Stimulated activated CD4-positive, alpha-beta T cell treated with anti-CD3 and anti-CD28 coated beads, Interleukin-4, amount 100 ng/mL, for 1 hour (primary cell): ENCODE measurements at places on chromosomes 12 and 14.

DNA sequence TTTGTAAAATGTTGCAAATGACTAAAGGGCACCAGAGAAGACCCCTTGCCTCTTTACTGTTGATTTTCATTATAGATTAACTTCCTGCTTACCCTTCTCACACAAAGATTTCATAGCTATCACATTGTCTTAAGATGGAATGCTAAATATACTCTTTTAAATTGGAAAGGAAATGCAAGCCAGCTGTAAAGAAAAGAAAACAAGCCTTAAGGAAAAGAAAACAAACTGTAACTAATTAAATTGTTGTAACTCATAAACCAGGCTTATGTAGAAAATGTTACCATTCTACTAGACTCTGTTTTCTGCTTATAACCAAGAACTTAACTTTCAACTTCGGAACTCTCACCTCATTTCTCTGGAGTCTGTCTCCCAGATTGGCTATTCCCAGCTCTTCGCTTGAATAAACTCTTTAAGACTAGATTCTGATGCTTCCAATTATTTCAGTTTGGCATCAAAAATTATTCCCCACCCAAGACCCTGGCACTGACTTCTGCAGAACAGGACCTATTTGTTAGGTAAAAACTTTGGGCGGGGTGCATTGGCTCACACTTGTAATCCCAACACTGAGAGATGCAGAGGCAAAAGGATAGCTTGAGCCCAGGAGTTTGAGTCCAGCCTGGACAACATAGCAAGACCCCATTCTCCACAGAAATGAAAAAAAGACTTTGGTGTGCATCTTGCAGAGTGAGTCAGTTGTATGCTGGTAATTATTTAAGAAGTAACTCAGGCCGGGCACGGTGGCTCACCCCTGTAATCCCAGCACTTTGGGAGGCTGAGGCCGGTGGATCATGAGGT, 36.6 kb upstream of the CIT start:
- DNase-seq, result no peak

GRCh38 chr12:125503128-125503527, 437.9 kb downstream of the AACS start:
- DNase-seq, result no peak

DNA sequence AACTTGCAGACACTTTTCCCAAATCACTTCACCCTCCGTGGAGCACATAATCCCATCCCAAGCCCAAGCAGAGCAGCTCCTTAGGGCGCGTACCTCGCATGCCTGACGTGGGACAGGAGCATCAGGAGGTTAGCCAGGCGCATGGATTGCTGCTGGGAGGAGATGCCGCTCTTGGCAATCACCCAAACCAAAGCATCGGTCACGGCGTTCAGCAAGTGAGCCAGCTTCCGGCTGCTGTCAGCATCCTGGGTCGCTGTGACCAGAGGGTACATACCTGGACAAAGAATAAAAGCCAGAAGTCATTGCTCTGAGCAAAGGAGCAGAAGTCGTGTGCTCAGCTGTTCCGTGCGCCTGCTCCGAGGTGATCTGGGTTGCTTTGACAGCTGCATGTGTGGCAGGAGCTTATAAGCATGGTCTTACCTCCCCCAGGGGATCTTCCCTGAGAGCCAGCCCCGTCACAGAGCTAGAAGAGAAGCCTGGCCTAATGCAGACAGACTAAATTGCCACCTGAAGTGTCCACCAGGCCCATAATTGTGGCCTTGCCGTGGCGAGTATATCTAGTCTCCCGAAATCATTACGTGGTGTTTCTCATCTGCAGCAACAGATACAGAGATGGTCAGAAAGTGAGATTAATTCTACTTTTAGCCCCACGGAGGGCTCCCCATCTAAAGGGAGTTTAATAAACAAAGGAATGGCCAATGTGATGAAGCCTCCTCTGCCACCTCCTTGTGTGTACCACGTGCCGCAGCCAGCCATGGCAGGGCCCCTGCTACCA, 59.1 kb downstream of the ESR2 start:
- no peak for DNase-seq

DNA sequence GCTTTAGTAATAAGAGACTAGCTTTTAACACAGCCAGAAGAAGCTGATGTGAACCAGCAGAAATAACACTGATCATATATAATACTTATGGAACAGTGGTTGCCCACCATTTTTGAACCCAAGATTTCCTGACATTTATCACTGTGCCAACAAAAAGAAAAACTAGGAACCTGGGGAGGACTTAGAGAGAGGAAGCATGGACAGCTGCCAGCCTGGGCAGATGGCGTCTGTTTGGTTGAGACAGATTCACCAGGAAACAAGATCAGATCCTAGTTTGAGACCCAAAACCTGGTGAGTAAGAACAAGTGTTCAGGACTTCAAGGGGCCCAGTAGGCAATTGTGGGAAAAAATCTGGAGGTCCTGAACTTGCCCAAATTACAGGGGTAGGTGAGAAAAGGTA, 95.3 kb downstream of the BICD1 start:
- DNase-seq, result no peak

DNA sequence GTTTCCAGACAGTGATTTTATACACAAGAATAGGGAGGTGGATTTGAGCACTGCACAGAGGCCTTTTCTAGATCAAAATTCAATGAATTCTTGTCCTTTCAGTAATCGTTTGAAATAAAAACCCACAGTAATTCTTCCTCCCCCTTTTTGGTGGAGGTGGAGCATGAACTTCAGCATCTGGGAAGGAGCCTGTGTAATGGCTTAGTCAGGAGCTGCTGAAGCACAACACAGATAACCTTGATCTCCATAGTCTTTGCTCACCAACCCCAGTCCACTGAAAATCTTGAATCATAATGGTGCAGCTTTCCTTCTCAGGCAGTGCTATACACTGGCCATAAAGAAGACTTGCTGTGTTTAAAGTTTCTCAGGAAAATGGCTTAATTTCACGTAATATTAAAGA, 6.4 kb upstream of the TBPL2 start:
- no peak for DNase-seq

DNA sequence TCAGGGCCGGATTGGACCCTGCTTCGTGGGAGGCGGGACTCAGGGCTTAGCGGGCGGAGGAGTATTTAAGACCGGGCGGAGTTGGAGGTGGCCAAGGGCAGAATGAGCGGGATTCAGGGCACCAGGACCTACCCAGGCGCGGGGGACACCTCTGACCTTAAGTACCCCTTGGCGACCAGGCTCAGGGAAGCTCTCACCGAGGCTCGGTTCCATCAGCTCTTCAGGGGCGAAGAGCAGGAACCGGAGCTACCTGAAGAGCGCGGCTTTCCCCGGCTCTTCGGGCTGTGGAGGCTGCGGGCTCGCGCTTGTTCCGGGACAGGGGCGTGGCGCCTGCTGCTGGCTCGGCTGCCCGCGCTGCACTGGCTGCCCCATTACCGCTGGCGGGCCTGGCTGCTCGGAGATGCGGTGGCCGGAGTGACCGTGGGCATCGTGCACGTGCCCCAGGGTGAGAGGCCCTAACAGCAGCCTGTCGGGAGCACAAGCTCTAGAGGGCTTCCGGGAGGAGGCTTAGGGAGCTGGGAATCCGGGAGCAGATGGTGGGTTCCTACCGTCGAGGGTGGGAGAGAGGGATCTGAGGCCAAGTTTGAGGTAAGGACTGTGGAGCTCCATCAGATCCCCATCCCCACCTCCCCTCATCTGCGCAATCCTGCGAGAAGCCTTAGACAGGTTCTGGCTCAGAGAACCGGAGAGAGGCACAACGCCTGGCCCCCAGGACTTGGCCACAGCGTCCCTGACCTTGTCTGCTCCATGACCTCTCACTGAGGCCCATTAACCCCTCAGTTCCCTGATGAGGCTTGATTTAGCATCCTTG, 8.4 kb downstream of the ARHGEF25 start:
- peak; percentile 32 for DNase-seq

- no peak for DNase-seq
These were observed 71.0 kb upstream of the NELL2 start for GRCh38 chr12:44947163-44947562.

- no peak for DNase-seq
These were observed 45.4 kb downstream of the NKX2-1 start for GRCh38 chr14:36474593-36474992.

GRCh38 chr12:62414180-62414579, 52.4 kb upstream of the MON2 start:
- DNase-seq, result no peak

- DNase-seq, result peak; percentile 17
These were observed 615 bp downstream of the CDKN1B start for GRCh38 chr12:12717586-12718380.

- DNase-seq, result no peak
These were observed 296.5 kb downstream of the GALC start for GRCh38 chr14:87696485-87696884.

DNA sequence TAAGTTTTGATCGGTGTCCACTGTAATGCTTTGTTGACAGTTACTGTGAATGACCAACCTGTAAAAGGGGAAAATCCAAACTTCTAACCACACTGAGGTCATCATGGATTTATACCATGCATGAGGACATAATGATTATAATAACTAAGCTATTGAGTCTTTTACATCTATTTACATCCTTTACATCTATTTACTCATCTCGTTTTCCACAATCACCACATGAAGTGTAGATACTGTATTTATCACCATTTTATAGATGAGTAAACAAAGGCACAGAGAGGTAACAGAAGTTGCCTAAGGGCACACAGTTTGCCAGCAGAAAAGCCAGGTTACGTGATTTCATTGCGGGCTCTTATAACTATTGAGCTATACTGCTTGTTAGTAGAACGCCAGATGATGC, 27.9 kb upstream of the EID3 start:
- DNase-seq, result no peak

DNA sequence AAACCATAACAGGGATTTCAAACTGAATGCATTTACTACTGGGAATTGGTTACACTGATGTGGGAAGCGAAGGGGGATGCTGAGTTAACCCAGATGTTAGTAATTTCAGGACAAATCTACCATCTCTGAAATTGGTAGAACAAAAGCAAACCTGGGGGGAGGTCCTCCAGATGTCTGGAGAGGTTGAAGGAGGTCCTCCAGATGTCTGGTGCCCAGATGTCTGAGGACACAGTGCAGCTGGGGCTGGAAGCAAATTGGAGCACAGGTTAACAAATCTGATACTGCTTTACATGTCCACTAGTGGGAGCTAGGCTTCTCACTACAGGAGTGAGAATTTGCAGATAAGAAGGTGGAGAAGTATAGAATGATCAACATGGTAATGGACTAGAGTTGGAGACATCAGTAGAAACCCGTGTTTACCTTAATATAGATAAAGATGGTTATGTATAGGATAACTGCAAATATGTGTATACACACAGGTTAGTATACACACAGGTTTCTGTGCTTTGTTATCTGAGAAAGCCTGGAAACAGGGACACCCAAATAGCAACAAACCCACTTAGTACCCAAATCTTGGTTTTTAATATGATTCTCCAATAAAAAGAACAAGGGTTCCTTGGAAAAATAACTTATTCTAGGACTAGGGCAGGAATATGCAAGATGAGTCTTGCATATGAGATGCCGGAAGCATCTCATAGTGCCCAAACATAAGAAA, 162.5 kb downstream of the C12orf50 start:
- no peak for DNase-seq

DNA sequence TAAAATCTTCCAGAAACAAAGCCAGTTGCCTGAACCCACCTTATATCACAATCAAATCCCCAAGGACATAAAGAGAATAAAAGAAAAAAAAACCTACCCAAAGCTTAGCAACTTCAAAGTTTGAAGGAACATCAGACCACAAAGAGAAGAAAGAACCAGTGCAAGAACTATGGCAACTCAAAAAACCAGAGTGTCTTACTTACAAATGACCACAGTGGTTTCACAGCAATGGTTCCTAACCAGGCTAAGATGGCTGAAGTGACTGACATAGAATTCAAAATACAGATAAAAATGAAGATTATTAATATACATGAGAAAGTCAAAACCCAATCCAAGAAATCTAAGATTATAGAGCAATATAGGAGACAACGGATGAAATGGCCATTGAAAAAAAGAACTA, 56.7 kb downstream of the APOBEC1 start:
- no peak for DNase-seq

- DNase-seq, result no peak
These were observed 206.9 kb upstream of the AMIGO2 start for GRCh38 chr12:47286676-47287075.

GRCh38 chr14:62158779-62159178, 396.6 kb downstream of the SNAPC1 start:
- no peak for DNase-seq

- no peak for DNase-seq
These were observed 29.8 kb upstream of the RAP1B start for GRCh38 chr12:68580911-68581310.

DNA sequence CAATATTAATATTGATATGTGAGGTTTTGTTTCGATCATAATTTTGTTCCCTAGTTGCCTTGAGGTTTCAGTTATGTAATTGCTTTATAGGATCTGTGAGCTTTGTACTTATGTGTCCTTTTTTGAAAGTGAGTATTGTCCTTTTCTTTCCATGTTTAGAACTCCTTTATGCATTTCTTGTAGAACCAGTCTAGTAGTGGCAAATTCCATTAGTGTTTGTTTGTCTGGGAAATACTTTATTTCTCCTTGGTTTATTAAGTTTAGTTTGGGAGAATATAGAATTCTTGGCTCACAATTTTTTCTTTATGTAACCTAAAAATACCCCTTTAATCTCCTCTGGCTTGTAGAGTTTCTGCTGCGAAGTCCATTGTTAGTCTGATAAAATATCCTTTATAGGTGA, 127.5 kb upstream of the KITLG start:
- no peak for DNase-seq

- no peak for DNase-seq
These were observed 15.4 kb upstream of the PAWR start for GRCh38 chr12:79706156-79706555.

- peak; percentile 6 for DNase-seq
These were observed 213.5 kb upstream of the SLC38A2 start for GRCh38 chr12:46585854-46586621.

DNA sequence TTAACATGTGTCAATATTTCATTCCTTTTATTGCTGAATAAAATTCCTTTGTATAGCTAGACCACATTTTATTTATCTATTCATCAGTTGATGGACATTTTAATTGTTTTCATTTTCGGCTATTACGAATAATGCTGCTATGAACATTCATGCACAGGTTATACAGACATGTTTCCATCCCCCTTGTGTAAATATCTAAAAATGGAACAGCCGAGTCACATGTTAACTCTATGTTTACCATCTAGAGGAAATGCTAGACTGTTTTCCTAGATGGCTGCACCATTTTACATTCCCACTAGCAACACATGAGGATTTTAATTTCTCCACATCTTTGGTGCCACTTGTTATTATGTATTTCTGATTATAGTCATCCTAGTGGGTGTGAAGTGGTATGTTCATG, 49.2 kb downstream of the HECTD4 start:
- DNase-seq, result no peak

DNA sequence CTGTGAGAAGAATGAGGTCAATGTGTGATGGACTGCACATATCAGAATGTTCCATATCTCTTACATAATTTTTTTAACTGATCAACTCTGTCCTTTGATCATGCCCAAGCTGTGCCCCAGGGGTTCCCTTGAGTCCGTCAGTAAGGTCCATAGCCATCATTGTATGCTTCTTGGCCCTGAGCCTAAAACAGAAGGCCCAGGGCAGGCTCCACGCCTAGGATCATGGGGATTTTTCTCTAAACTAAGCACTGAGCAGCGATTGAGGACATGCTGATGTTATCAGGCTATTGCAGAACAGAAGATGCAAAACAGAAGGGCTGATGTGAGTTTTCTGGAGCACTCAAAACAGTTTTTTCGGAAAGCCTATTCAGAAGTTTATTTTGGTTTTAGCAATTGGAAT, 20.9 kb downstream of the RNASE9 start:
- no peak for DNase-seq

- peak; percentile 19 for DNase-seq
These were observed 59.7 kb upstream of the NAP1L1 start for GRCh38 chr12:76144245-76144549.

GRCh38 chr14:52313903-52314594, at the start of gene PTGER2:
PTGER2 (plus strand) TSS chr14:52314312; CDS start chr14:52314549, 237 bp downstream.
- peak; percentile 76 for DNase-seq
